Right lung (tissue), 10 donors: ENCODE measurements at places on chromosomes 13 and 19. TPM values are rescaled to one million over a fixed set of nuclear protein-coding genes. Genes with fewer than 3 reads are reported as not detected.

Gene TMEM145
- polyA plus RNA-seq, result 0.84 TPM

Gene EBI3
- polyA plus RNA-seq, result 0.56 TPM

Gene BRSK1
- 18.1 TPM for polyA plus RNA-seq

Gene SCGB2B2
- polyA plus RNA-seq, result 1.3 TPM

Gene AMER2
- polyA plus RNA-seq, result 0.21 TPM

Gene KCNJ14
- 0.70 TPM for polyA plus RNA-seq

Gene ENOX1
- polyA plus RNA-seq, result 5.4 TPM

Gene SYT3
- 0.10 TPM for polyA plus RNA-seq

Gene ATP8A2
- polyA plus RNA-seq, result 9.1 TPM

Gene ADGRE3
- polyA plus RNA-seq, result 0.15 TPM

Gene NFIC
- polyA plus RNA-seq, result 31.3 TPM

Gene ZGLP1
- 9.2 TPM for polyA plus RNA-seq

Gene F10
- 20.4 TPM for polyA plus RNA-seq

Gene LGALS7
- polyA plus RNA-seq, result 0.26 TPM

Gene CASP14
- polyA plus RNA-seq, result not detected

Gene OR10H5
- polyA plus RNA-seq, result 0.14 TPM

Gene RXFP2
- not detected for polyA plus RNA-seq

Gene HTR2A
- polyA plus RNA-seq, result 1.00 TPM

Gene SHKBP1
- 37.8 TPM for polyA plus RNA-seq

Gene TMPRSS9
- polyA plus RNA-seq, result 0.33 TPM

Gene ZNF585A
- polyA plus RNA-seq, result 12.6 TPM

Gene LHFPL6
- 92.4 TPM for polyA plus RNA-seq

Gene CD33
- polyA plus RNA-seq, result 3.4 TPM

Gene TNFSF9
- 0.83 TPM for polyA plus RNA-seq

Gene CYP4F3
- 0.09 TPM for polyA plus RNA-seq
